HEK293T (cell line): ENCODE measurements at places on chromosomes 11 and 22.

DNA sequence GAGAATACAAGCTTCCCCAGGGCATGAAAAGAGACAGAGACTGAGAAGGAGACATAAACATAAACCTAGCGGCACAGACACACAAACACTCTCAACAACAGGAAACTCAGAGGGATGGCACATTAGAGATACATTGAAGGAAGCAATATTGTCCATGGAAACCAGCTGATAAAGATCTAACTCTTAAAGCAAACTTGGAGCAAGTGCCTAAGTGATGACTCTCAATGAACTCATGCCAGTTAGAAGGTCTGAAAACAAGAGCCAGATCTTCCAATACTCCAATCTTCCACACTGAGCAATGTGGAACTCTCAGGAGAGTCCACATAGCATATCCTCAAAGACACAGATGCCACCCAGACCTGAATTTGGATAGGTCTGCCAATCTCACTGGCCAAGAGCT, 168.8 kb upstream of the ISX start:
- no peak for DNase-seq

DNA sequence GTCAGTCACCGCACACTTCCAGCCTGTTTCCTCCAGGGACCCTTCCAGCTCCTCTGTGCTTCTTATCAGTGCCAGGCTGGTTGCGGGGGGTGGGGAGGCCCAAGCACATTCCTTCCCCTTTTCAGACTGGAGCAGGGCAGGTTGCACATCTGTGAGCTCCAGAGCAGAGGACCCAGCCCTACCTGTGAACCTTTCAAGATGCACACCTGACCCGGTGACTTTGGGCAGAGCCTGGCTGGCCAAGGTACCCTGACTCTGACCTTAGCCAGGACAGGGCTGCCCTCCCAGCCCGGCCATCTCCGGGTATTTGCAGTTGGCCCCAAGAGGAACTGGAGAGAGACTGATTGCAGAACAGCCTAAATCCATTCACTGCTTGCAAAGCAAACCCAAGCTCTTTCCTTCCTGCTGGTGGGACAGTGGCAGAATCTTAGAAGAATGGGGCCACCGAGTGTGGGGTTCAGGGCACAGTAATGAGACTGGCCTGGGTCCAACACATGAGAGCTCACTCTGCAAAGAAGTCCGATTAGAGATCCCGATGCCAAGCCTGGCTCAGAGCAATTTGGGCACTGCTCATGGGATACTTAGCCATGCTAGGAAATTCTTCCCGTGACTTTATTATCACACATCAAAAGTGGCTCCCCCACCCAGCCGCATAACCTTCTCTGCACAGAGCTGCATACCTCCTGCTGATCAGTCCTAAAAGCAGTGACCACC, 64.7 kb upstream of the CCND1 start:
- no peak for DNase-seq

GRCh38 chr11:34327804-34328631, 29.8 kb downstream of the ABTB2 start:
- DNase-seq, result no peak

GRCh38 chr22:33535937-33536875, 384.1 kb downstream of the LARGE1 start:
- no peak for DNase-seq

GRCh38 chr11:122743949-122744348, 88.4 kb downstream of the UBASH3B start:
- DNase-seq, result no peak

DNA sequence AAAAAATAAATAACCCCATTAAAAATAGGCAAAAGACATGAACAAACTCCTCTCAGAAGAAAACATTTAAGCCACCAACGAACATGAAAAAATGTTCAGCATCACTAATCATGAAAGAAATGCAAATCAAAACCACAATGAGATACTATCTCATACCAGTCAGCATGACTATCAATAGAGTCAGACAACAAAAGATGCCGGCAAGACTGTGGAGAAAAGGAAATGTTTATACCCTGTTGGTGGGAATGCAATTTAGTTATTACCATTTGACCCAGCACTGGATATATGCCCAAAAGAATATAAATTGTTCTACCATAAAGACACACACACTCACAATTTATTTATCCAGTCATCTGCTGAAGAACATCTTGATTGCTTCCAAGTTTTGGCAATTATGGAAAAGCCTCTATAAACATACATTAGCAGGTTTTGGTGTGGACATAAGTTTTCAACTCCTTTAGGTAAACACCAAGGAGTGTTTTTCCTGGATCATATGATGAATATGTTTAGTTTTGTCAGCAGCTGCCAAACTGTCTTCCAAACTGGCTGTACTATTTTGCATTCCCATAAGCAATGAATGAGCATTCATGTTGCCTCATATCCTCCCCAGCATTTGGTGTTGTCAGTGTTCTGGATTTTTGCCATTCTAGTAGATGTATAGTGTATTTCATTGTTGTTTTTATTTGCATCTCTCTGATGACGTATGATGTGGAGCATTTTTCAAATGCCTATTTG, 28.0 kb downstream of the OR8D1 start:
- DNase-seq, result no peak

DNA sequence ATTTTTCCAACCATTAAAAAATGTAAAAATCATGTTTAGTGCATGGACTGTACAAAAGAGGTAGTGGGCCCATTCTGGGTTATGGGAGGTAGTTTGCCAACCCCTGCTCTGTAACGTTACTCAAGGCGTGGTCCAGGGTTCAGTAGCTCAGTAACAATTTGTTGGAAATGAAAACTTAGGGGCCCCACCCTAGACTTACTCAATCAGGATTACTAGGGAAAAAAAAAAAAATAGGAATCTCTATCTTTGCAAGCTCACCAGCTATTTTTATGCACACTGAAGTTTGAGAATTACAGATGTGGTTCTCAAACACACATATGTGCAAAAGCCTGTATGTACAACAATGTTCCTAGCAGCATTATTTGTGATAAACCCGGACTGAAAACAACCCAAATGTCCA, 17.3 kb upstream of the LMO2 start:
- DNase-seq, result no peak

- DNase-seq, result no peak
These were observed 21.3 kb downstream of the MORC2 start for GRCh38 chr22:30947173-30947815.

- DNase-seq, result no peak
These were observed 17.8 kb downstream of the KIF18A start for GRCh38 chr11:28090052-28090749.

GRCh38 chr11:6497069-6497839, at the start of gene DNHD1:
TSS of gene DNHD1 (plus strand) at chr11:6497280. CDS start at chr11:6498216, 936 bp downstream.
- DNase-seq, result no peak

- peak; percentile 12 for DNase-seq
These were observed 421.6 kb downstream of the METTL15 start for GRCh38 chr11:28529540-28530410.
